ENCODE measurements at places on chromosomes 4 and X. TPM values are rescaled to one million over a fixed set of nuclear protein-coding genes. Genes with fewer than 3 reads are reported as not detected.

The IRF2 gene
- polyA plus RNA-seq: 21.3 TPM

The MAGEA1 gene
- polyA plus RNA-seq: not detected

The SERPINA7 gene
- not detected for polyA plus RNA-seq

The SNCA gene
- 141 TPM for polyA plus RNA-seq

The H2BW1 gene
- polyA plus RNA-seq: not detected

Measured in spinal cord (tissue), 10 donors.